ENCODE measurements at places on chromosomes 13 and 19.

- no peak for DNase-seq
Observed at GRCh38 chr13:78589206-78589605, 14.1 kb downstream of the POU4F1 start.

GRCh38 chr13:23392925-23393645 is 40.4 kb downstream of the SACS start:
- no peak for DNase-seq

DNA sequence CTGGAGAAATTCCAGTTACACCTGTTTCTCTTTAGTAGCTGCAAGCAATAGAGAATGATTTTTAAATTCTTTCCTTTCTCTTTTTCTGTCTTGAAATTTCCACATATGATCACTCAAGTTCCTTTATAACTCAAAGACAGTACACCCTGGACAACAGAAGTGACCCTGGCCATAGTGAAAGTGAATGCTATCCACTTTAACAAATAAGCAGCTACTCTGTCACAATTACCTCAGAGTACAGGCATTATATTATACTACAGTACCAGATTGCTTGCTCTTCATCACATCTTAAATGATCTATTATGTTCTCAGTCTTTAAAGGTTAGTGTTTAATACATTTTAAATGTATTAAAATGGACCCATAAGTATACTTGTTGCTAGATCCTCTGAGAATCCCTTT is 136.2 kb downstream of the KLF12 start:
- no peak for DNase-seq

DNA sequence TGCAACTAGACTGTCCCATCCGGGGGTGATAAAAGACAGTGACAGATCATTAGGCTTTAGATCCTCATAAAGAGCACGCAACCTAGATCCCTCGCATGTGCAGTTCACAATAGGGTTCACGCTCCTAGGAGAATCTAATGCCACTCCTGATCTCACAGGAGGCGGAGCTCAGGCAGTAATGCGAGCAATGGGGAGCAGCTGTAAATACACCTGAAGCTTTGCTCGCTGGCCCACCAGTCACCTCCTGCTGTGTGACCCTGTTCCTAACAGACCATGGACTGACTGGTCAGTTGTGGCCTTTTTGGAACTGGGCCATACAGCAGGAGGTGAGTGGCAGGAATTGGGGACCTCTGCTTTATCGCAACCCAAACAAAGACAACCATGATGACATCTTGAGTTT is 173.2 kb downstream of the DLEU7 start:
- no peak for DNase-seq

GRCh38 chr19:48329167-48329891 is 4.0 kb downstream of the EMP3 start:
- no peak for DNase-seq

- DNase-seq, result peak; percentile 39
Observed at GRCh38 chr19:51777570-51778462, 16.8 kb downstream of the FPR2 start.

- no peak for DNase-seq
Observed at GRCh38 chr19:58440556-58440955, 603 bp upstream of the ZNF132 start.

DNA sequence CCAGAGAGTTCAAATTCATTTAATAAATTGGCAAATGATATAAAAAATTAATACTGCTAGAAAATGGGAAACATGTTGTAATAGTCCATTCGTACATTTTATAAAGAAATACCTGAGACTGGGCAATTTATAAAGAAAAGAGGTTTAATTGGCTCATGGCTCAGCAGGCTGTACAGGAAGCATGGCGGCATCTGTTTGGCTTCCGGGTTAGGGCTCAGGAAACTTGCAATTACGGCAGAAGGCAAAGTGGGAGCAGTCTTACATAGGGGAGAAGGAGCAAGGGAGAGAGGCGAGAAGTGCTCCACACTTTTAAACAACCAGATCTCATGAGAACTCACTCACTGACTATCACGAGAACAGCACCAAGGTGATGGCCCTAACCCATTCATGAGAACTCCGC is 512.0 kb downstream of the DACH1 start:
- DNase-seq, result no peak

DNA sequence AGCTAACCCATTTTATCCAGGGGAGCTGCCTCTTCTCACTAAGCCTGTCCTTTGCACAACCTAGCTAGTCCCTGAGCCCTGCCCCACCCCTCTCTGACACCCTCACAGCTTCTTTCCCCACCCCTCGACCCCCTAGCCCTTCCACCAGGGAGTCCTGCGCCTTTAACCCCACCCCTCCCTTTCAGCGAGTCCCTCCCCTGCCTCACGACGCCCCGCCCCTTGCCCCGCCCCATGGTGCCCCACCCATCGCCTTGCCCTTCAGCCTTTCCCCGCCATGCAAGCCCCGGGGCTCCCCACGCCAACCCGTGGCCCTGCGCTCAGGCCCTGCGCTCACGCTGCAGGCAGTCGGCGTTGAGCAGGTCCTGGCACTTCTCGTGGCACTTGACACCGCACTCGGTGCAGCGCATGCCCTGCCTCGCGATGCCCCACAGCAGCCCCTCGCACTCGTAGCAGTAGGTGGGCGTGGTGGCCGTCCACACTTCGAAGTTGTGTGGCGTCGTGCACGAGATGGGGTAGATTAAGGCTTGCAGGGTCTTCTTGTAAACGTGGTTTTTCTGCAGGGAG is 40.0 kb downstream of the UNC13A start:
- DNase-seq, result no peak

- no peak for DNase-seq
Observed at GRCh38 chr13:45120967-45121831, 889 bp downstream of the GTF2F2 start.

DNA sequence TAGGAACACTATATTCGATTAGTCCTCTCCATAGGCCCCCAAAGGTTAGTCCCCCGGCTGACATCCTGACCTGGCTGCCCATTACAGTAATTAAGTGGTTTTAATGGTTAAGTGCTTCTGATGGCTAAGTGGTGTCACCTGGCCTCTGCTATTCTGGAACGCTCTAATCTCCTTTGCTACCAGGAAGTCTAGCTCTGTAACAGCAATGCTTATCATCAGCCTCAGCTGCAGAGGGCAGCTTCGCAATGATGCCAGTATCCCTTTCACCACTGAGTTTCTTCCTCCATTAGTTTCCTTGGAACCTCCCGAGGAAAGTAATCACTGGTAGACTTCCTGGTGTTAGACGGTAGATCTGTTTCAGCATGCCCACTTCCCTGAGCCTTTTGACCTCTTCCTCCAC is 8.6 kb upstream of the RNF6 start:
- no peak for DNase-seq

- DNase-seq, result no peak
Observed at GRCh38 chr19:54436031-54436523, 12.9 kb upstream of the LENG8 start.

DNA sequence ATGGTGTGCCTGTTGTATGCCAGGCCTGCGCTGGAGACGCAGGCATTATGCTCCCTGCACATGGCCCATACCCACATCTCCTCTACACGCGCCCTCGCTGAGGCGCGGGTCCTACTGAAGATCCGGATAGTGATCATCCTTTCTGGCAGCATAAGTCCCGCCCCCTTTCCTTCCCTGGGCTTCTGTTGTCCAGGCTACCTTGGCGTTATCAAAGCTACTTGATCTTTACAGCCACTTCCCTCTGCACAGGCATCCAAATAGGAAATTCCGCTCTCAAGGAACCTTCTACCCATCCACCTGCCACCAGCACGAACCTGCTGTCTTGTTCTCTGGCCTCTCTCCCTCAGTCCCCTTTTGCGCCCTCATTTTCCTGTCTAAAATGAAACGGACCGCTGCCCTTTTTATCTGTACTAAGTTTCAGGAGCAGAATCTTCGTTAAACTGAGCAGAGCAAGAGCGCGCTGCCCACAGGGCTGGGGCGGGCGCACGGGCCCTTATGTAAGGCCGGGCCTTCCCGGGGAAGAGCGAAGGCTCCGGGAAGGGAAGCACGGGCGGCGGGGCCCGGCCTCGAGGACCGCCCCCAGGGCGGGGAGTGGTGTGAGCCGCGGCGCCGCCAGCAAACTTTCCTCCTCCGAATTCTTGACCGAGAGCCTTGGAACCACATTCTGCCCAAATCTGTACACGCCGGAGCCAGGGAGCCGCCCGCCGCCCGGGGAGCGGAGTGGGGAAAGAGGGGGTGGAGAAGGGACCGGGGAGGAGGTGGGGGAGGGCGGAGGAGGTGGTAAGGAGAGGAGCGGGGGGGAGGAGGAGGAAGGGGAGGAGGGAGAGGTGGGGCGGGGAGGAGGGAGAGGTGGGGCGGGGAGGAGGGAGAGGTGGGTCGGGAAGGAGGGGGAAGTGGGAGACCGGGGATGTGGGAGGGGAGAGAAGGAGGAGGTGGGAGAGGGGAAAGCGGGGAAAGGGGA is 920 bp upstream of the UBE2L5 start:
- DNase-seq, result no peak

DNA sequence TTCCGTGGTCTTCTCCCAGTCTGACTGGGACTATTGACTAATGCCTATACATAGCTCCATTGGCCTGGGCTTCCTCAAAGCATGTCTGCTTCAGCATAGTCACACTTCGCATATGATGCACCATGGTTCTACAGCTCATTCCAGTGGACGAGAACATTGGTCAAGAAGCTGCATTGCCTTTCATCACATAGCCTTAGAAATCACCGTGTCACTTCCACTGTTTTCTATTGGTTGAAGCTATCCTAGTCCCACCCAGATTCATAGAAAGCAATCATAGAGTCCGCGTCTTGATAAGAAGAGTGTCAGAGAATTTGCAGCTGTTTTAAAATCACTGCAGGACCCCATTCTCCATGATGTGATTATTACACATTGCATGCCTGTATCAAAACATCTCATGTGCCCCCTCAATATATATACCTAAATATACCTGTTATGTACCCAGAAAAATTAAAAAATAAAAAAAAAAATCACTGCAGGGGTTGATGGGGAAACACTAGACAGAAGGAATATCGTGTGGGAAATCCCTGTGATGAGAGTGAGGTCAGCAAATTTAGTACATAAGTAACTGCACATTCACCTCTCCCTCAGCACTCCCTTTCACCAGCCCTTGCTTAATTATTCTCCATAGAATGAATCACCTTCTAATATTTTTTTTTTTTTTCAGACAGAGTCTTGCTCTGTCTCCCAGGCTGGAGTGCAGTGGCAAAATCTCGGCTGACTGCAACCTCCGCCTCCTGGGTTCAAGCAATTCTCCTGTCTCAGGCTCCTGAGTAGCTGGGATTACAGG is 2.2 kb upstream of the ARHGAP33 start:
- no peak for DNase-seq

GRCh38 chr13:113761136-113761535 is 2.1 kb downstream of the TMEM255B start:
- no peak for DNase-seq

DNA sequence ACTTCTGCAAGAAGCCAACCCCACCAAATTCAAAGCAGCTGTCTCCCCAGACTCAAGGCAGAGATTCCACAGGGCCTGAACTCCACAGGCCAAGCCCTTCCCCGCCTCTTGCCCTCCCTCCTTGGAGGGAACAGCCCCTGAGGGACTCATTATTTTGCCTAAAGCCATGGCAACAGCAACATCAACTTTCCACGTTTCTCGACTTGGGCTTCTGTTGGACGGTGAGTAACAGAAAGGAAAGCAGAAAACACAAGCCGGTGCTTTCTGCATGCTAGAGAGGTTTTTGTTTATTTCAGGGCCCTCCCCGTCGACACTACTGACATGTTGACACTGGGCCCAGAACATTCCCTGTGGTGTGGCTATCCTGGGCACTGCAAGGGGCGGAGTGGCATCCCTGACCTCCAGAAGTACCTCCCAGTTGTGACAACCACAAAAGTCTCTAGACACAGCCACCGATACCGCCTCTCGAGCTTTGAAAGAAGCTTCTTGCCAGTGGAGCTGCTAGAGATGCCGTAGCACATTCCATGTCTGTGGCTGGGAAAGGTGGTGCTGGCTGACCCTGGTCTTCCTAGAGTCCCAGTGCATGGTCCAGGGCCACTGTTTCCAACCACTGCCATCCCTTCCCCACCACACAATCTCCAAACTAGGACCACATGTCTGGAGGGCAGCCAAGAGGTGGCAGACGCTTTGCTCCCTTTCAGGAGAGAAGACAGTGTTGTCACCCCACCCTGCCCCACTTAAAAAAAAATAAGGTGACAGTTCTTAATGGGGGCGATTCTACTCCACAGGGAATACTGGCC is 12.8 kb downstream of the CAPS start:
- no peak for DNase-seq

DNA sequence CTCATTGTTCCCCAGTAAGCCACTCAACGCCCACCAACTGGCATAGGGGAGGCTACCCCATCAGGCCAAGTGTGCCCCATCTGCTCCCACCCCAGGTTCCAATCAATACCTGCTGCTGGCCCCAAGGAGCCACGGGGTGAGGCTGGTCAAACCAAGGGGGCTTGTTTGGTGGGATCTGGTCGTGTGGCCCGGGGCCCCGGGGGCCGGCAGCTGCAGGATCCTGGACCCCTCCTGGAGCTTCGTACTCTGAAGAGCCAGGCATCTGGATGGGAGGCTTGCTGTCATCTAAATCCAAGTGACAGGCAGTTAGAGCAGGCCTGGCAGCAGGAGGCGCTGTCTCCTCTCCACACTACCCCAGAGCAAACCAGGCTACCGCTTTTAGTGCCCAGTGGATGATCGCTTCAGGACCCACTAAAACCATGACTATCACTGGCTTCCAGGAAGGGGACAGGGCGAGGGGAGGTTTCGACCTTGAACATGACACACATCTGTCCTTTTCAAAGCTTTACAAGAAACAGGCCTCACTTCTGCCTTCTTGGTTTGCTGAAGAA is 14.2 kb downstream of the CHERP start:
- no peak for DNase-seq

DNA sequence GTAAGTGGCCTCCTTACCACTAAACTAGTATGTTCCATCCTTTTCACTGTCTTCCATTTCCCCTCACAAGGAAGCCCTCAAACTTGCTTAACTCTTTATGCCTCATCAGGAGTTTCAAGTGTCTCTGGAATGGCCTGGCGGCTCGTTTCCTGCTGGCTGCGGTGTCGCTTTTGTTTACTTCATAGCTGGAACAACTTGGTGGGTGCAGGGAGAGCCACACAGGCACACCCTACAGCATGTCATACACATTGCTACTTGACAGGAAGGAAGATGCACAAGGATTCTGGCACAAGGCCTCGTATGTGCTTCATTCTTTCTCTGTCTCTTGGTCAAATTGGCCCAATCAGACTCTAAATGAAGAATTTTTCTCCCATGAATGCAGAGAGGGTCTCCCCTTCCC is 488.3 kb downstream of the FOXO1 start:
- no peak for DNase-seq

DNA sequence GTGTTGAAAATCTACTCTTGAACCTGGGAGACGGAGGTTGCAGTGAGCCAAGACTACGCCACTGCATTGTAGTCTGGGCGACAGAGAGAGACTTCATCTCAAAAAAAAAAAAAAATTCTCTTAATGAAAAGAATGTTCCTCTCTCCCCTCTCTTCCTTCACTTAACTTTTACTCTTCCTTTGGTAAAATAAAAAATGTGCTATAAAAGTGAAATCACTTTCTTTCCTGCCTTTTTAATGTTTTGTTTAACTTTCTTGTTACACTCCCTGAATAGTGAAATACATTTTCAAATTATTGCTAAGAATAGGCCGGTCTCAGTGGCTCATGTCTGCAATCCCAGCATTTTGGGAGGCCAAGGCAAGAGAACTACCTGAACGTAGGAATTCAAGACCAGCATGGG is 86.5 kb downstream of the DACH1 start:
- no peak for DNase-seq

Data from NCI-H1694 (cell line).